ENCODE measurements at places on chromosomes 16 and 17.
A peak's percentile ranks its signal among the peaks of the same experiment; 100 is the strongest.

- DNase-seq: no peak
These were observed 51.5 kb downstream of the ENGASE start for GRCh38 chr17:79126139-79126538.

DNA sequence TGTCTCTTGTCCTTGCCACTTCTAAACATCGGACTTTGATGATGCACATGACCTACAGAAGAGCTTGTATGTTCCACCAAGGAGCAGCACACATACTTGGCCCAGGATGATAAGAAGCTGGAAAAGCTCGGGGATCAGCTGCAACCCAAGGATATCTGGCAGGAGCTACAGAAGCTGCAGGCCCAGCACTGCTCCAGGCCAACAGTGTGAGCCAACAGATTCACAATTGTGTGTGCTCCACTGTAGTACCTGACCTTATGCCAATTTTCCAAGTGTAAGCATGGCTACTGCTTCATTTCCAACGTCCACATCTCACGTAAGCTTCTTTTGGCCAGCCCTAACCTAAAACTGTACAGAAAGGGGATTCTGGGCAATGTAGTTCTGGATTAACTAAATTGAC, 83.4 kb downstream of the COX10 start:
- DNase-seq: no peak

- no peak for DNase-seq
These were observed 70.7 kb upstream of the GNAO1 start for GRCh38 chr16:56120447-56121155.

- DNase-seq: no peak
These were observed 17.1 kb downstream of the FOXK2 start for GRCh38 chr17:82536512-82537201.

DNA sequence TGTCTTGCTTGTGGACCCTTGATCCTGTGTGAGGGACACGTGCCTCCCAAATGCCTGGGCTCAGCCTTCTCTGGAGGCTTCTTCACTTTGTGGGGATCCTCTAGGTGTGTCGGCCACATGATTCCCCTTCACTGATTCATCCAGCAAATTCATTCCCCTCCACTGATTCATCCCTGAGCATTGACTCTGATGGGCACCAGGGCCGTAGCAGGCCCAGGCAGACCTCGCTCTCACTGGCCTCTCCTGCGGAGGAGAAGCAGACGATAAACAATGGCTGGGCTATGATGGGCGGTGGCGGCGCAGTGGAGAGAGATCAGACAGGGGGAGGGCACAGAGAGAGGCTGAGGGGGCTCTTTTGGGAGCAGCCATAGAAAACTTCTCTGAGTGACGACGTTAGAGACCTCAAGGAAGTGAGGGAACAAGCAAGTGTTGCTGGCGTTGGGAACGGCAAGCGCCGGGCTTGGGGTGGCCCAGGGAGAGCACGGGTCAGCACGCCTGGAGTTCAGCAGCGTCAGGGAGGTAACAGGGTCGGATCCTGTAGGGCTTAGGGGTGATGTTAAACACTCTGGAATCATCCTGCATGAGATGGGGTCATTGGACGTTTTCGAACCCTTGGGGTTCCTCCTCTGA, 17.5 kb upstream of the RPTOR start:
- DNase-seq: no peak

DNA sequence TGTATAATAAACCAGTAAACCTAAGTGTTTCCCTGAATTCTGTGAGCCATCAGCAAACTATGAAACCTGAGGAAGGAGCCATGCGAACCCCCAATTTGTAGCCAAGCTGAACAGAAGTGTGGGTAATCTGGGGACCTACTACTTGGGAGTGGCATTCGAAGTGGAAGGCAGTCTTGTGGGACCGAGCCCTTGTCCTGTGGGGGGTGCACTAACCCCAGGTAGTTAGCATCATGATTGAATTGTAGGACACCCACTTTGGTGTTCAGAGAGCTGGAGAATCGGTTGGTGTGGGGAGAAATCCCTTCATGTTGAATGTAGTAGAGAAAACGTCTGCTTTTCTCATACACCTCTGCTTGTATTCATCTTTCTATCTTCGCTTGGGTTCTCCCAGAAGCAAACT, 79.7 kb upstream of the CPHXL start:
- no peak for DNase-seq

DNA sequence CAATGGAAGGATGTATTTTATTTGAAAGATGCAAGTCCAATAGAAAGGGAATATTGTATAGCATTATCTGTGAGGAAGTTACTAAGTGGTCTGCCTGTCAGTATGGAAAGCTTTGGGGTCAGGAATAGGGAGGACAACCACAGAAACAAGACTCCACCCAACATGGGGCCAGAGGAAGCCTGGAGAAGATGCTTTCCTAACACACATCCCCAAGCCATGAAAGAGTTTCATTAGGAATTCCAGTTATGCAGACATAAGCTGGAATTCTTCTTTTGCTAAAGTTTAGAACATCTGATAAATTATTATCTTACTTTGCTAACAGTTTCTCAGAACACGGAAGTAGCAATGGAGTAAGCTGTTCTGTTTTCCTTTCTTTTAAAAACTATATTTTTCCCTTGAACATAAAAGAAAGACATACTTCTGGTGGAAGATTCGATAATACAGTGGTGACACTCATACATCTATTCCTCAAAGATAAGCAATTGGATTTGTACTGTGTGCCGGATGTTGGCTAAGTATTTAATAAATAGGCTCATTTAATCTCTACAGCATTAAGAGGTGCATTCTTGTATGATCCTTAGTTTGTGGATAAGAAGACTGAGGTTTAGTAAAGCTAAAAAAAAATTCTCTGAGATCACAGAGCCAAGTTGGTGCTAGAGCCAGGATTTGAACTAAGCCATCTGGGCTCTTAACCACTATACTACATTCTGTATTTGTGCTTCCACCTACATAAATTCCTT, 51.0 kb upstream of the GAS7 start:
- no peak for DNase-seq

DNA sequence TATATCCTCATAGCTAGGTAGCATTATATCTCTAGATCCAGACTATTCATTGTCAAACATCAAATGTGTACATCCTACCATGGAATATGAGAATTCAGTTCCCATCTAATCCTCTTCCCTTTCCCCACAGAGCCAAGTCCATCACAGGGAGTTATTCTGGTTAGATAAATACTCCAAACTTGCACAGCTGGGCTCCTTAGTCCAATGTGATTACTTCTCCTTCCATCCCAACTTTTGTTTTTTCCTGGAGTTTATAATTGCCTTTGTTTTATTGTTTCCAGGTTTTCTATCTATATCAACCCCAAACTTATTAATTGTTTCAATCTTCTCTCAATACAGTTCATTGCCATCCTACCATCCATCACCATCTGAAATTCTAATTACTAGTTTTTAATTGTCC, 59.9 kb downstream of the MYH11 start:
- DNase-seq: no peak

- no peak for DNase-seq
These were observed 20.6 kb downstream of the SP2 start for GRCh38 chr17:47916489-47917208.

- DNase-seq: no peak
These were observed 119.9 kb upstream of the IRX6 start for GRCh38 chr16:55204069-55204468.

DNA sequence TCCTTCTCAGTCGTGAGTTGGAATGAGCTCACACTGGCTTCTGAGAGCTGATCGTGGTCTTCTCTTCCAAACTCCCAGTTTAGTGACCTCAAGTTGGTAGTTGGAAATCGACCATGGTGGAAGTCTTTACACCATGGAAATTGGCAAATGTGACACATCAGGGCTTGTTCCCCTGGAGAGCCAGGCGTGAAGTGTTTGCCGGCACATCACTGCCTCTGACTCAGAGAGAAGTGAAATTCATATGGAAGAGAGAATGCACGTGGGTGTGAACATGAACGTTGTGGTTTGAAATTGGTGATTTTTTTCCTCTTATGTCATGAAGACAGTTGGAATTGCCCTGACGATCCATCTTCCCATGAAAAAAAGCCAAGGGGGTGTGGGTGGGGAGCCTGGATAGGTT, 47.4 kb downstream of the AXIN2 start:
- no peak for DNase-seq

DNA sequence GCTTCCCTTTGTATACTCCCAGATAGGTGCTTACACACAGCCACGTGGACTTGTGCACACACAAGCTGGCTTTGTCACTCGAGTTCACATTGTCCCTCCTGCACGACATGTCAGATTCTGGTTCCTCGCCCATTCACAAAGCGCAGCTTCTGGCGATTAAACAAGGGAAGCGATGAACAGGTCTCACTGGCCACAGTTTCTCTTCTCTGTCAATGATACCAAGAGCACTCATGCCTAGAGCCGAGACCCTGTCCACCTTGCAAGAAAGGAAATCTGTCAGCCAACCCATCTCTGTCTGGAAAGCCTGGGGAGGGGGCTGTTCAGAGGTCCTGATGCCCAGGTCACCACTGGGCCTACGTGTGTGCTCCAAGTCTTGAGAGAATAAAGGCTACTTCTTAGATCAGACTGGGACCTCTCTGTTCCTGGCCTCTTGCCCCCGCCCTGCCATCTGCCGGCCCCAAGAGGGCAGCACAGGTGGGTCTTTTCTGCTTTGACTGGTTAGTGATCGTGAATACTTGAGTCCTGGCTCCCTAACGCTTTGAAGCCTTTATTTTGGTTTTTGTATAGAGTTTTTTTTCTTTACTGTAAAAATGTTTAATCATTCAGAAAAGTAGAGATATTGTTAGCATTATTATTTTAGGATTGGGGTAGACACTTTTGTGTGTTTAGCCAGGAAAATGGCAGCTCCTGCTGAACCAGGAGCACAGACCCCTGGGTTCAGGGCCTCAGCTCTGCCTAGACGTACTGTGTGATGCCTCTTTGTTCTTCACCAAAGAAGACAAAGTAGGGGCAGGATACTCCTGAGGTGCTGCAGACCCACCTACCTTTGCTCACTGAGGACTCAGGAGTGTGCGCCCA, 104.7 kb downstream of the MRM1 start:
- DNase-seq: peak; percentile 33

DNA sequence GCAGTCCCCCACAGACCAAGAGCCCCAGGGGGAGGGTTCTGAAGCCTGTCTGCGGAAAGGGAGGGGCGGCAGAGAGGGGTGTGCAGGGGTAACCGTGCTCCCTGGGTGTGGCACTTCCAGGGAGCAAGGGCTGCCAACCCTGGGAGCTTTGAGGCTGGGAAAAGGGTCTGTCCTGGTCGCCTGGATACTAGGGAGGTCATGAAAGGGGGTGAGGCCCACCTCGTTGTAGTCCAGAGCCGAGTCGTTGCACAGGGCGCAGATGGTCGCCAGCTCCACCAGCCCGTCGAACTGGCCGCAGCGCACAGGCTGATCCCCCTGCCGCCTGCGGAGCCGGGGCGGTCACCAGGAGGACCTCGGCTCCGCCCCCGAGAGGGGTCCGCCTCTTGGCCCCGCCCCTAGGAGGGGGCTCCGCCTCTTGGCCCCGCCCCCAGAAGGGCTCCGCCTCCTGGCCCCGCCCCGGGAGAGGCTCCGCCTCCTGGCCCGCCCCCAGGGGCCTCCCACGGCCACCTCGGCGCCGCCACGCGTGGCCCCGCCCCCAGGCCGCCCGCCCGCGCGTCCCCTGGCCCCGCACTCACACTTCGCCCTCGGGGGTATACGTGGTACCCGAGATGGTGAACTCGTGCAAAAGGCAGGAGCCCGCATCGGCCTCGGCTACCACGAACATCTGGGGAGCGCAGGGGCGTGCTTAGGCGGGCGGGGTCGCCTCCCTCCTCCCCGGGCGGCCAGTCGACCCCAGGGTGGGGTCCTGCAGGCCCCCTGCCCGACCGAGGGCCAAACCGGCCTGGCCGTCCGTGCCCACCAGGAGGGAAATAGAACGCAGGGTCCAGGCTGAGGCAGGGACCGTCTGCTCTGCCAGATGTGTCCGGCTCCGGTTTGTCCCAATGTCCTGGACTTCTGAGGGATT, 19.5 kb downstream of the ATP2A3 start:
- peak; percentile 19 for DNase-seq

DNA sequence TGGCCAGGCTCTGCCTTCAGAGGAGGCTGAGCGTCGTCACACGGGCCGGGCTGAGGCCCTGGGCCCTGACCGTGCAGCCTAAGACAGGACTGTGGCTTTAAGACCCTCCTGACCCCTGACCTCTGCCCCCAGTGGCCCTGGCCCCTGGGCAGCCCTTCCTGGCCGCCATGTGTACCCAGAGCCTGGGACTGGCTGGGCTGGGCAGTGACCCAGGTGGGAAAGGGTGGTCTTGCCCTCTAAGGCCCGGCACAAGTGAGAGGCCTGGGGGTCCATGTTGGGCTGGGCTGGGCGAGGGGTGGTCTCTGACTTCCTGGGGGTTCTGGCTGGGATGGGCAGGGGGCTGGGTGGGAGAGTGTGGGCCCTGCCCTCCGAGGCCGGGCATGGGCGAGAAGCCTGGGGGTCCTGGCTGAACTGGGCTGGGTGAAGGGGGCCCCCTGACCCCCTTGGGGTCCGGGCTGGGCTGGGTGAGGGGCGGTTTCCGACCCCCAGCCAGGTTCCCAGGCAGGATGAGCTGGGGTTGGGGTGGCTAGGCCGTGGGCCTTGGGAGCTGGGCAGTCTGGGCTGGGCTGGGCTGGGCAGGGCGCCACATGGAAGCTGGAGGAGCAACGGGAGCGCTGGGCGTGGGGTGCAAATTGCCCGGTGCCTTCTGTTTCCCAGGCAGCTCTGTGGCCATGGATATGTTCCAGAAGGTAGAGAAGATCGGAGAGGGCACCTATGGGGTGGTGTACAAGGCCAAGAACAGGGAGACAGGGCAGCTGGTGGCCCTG, at the start of gene CDK3:
TSS of gene CDK3 (plus strand) at position 101 of the 767 bp plus-strand sequence. CDS start at position 672, 571 bp downstream.
- DNase-seq: no peak

DNA sequence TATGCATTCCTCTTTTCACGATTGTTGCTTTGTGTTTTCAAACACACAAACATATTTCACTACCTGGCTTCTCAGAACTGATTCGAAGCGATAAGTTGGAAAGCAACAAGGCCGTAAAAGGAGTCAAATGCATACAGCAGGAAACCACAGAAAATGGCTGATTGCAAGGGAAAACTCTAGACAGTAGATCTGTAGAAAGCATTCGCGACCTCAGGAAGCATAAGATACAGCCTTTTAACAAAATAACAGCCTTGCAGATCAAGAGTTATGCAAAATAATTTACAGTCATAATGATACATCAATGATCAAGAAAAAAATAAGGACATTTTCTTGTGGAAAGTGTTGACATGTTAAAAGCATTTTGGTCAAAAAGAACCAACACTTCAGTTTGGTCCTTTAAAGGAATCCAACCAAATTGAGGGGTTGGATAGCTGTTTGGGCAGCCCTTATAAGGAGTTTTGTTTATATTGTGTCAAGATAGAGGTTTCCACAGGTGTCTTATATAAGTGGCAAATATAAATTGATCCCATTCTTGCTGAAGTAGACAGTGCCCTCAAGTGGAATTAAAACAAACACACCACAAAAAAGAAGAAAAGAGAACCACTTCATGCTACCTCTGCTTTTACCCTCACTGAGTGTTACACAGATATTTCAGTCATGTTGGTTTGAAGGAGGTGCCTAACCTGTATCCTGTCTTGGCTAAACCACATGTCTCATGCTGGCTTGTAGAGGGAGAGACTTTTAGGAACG, 5.5 kb downstream of the CYLD start:
- DNase-seq: no peak

GRCh38 chr16:72203401-72203800, 31.4 kb upstream of the PMFBP1 start:
- DNase-seq: no peak

DNA sequence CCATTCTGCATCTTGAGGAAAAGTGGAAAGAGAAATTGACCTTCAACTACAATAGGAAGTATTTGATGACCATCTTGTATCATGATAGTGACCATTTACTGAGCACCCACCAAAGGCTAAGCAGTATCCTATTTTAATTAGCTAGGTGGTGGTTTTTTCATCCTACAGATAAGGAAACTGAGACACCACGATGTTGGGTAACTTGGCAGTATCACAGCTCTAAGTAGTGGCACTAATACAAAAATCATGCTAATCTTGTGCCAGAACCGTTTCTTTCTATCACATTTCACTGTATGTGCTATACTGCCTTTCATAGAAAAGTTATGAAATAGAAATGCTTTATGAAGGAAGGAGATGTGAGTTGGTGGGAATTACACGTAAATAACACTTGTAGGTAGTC, 2.3 kb downstream of the EVI2B start:
- no peak for DNase-seq
